Activated naive CD4-positive, alpha-beta T cell (primary cell): ENCODE measurements at places on chromosomes 5 and 9.

DNA sequence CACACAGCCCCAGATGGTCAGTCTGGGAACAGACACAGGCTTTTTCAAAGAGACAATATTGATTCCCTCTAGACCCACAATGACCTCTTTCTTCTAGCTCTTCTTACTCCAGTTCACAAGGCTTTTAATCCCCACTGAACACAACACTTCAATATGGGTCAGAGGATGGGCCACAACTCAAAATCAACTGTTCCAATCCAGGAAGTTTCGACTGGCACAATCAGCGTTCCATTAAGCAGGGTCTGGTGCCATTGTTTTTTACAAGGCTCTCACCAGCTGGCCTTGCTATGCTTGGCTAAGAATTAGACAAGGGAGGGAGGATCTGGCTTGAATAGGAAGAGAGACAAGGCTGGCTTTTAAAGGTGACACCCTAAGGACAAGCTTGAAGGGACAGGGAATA, 199.4 kb upstream of the SLC24A2 start:
- DNase-seq = no peak

GRCh38 chr9:133760713-133761290, 22.6 kb upstream of the SARDH start:
- DNase-seq = no peak

- no peak for DNase-seq
Observed at GRCh38 chr5:65338606-65339151, 143.0 kb downstream of the ADAMTS6 start.

- no peak for DNase-seq
Observed at GRCh38 chr9:16010221-16010620, 457.4 kb downstream of the CCDC171 start.
